ENCODE measurements at places on chromosomes 12 and 14.

DNA sequence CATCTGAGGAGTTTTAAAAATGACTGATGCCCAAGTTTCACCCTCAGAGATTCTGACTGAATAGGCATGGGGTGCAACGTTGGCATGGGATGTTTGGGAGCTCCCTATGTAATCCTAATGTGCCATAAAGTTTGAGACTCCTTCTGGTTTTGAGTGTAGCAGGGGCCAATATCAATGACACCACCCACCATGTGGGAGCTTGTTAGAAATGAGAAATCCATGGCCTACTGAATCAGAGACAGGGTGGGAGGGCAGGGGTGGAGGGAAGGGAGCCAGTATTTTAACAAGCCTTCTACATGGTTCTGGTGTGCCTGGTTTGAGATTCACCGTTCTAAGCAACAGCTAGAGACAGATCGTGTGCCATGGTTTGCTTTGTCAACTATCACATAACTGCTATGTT lies 46.1 kb downstream of the VCPKMT start:
- no peak for DNase-seq

DNA sequence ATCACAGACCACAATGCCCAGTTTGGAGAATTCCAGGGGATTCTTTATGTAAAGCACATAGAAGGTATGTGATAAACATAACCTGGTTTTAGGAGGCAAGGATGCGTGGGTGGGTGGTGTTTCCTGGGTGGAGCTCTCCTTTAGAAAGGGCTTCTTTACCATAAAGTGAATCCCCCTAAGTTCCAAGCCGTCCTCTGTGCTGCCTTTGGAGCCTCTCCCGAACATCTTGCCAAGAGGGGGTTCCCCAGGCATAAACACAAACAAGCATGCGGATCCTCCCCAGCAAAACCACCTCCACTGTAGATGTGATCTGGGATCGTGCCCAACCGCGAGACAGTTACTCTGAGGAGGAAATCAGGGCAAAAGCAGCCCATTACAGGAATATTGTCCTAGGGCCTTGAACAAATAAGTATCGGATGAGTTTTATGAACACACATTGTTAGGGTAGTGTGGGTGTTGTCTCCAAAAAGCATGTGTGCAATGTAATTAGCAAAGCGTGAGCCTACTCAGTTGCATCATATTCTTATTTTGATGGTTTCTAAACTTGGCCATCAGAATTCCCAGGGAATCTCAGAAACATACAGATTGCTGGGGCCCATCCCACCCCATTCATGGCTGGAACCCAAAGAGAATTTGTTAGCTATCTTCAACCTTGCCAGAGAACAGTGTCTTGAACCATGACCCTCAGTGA lies 48.8 kb upstream of the CORO1C start:
- no peak for DNase-seq

- DNase-seq: no peak
These were observed 95.6 kb upstream of the E2F7 start for GRCh38 chr12:77160931-77161330.

DNA sequence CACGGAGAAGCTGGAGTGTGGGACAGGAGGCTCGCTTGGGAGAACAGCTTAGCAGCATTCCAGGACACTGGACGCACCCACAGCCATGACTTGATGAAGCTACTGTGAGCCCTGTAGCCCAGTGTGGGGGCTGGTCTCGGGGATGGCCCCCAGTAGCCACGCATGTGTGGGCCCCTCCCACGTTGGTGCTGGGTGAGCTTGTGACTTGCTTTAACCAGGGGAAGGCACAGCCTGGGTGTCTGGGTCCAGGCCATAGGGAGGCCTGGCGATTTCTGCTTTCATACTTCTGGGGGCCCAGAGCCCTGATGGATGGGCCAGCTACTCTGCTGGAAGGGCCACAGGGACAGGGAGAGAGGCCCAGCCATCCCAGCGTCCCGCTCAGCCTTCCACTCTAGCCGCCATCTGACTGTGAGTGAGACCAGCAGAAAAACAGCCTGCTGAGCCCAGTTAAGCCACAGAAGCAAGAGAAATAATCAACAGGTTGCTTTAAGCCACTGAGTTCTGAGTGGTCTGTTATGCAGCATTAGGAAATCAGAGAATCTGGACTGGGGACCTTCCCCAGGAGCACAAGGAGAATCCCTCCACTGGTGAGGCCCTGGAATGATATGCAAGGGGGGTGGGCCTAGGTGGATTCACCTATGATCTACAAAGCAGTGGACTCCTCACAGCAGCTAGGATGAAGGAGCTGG lies 16.1 kb downstream of the DIO3 start:
- no peak for DNase-seq

DNA sequence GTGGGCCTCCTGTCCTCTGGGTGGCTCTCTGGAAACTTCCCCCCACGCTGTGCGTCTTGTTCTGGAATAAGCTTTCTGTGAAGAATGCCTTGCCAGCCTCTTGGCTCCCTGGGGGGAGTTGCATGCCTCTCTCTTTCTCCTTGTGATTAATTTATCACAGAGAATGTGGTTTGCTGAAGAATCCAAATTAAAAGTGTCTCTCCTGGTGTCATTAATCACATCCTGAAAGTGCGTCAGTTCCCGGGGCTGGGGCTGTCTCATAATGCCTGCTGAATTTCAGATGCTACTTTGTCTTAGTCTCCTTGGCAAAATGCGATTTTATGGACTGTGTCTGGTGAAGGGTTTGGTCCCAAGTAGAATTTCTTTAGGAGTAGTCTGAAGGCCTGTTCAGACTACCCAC lies 787.7 kb upstream of the TMEM132C start:
- DNase-seq: no peak

DNA sequence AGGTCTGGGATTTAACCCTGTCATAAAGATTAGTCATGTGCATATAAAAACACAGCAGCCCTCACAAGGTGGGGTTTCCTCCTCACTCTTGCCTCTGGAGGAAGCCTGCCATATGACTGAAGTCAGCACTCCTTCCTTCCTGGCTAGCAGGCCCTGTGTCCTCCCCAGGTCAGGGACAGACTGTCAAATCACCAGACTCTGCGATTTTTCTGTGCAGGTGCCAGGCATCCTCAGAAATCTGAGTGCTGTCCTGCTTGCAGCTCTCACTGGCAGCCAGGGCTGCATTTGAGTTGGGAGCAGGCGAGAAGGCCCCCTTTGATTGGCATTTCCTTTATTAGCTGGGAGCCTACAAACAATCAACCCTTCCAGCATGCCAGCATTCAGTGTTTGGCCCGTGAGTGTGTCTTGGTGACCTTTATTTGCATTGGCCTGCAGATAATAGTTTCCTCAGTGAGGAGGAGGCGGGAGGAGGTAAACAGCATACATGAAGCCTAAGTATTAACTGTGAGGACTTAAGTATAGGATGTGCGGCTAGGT lies 183.8 kb upstream of the ARHGAP5 start:
- peak; percentile 29 for DNase-seq

DNA sequence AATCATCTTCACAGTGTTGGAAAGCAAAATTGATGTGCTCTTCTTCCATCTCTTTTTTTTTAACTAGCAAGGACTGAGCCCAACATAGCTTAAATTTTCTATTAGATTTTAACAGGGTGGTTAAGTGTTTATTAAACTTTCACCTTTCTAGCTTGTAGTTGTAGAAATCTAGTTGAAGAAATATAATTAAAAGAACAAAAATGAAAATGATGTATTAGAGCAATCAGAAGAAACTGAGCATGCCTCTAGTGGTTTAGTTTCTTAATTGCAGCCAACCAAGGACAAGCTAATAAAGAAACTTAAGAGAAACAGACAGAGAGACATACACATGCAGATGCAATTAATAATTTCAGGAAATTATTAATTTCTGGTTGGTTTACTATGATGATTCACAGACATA lies 673.0 kb upstream of the LMO3 start:
- no peak for DNase-seq

DNA sequence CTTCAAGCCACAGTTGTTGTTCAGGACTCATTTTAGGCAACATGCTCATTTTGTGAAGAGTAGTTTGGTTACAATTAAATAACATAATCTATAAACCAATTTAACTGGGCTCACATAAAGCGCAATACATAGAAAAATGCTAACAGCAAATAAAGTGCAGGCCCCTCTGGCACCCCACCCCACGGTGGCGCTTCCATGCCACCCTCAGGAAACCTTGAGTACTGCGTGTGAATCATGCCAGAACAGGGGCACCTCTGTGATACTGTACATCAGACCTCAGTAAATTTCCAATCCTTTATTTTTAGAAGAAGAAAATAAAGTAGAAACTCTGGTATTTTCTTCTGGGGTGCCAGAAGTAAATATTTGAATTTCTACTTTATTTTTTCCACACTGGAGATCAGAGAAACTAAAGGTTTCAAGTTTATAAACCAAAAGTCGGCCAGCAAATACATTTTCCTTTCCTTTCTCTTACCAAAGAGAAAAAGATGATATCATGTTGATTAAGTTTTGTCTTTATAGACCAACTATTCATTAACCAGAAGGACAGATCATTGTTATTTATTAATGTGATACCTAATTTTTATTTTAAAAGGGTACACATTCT lies 316.8 kb downstream of the PAWR start:
- DNase-seq: no peak

DNA sequence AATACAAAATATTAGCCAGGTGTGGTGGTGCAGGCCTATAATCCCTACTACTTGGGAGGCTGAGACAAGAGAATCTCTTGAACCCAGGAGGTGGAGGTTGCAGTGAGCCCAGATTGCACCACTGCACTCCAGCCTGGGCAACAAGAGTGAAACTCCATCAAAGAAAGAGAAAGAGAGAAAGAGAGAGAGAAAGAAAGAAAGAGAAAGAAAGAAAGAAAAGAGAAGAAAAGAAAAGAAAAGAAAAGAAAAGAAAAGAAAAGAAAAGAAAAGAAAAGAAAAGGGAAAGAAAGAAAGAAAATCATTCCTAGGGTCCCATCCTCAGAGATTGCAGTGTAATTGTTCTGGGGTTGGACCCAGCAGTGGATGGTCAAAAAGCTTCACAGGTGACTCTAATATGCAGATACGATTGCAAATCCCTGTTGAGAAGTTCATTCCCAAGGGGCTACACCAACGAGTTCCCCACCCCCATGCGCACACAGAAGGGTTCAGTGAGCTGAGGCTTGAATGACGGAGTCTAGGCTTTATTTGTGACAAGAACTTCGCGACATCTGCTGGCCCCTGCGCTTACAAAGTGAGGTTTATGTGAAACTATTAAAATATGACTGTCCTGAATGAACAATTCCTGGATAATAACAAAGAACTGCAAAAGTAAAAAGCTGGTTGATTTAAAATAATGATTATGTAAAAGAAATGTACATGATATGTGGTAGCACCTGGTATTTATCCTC lies 17.4 kb upstream of the RNASE12 start:
- DNase-seq: no peak

DNA sequence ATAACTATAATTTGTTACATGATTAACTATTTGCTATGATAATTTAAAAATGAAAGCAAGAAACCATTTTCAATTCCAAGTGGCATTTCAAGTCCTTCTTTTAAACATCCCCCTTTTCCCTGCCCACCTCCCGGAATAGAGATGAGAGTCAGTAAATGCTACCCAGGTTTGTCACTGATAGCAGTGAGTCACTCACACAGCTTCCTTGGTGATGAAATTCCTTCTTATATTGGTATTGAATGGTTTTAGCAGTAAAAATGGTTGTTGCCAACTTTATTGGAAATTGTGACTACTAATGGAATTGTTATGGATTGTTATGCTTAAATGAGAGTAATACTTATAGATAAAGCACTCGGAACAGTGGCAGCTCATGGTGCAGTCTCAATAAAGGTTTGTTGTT lies 90.5 kb downstream of the PPM1A start:
- no peak for DNase-seq

DNA sequence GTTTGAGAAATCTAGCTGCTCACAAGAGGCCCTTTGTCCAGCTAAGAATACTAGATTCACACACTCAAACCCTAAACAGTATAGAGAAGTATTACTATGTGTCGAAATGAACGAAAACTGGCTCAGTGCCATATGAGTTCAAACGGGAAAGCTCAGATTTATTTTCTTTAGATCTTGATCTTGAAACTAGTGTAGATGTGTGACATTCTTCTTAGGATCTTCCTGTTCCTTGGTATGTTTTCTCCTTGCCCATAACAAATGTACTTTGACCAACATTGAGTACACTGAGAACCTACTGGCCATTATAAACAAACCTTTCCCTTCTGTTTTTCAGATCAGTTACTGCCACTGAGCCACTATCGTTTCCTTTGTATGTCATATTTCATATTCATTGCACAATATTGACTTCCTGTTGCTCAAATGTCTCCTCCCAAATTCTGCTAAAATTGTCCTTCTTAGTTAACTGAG lies 21.3 kb downstream of the MYBPC1 start:
- DNase-seq: peak; percentile 20

DNA sequence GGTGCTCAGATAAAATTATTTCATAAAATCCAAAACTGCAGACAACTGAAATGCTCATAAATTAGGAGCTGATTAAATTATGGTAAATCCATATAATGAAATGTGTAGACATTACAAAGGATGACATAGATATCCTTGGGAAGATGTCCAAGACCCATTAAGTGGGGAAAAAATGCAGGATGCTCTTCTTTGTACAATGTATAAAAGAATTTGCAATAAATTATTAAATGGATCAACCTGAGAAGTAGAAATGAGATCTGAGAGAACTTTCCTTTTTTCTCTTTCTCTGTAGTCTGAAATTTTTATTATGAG lies 336.4 kb upstream of the E2F7 start:
- DNase-seq: no peak

DNA sequence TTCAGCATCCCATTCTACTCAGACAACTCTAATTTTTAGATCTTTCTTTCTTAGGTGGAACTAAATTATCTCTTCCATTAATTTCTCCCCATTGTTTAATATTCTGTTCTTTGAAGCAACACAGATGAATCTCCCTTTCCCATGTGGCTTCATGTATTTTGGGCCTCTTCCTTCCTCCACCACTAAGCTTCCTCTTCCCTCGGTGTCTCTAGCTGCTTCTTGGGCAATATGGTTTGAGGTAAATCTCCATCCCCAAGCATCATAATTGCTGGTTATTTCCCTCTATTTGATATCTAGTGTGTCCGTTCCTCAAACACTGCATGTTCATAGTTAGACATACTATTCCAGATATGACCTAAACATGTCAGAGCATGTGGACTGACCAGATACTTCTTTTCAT lies 119.2 kb downstream of the PELI2 start:
- no peak for DNase-seq

DNA sequence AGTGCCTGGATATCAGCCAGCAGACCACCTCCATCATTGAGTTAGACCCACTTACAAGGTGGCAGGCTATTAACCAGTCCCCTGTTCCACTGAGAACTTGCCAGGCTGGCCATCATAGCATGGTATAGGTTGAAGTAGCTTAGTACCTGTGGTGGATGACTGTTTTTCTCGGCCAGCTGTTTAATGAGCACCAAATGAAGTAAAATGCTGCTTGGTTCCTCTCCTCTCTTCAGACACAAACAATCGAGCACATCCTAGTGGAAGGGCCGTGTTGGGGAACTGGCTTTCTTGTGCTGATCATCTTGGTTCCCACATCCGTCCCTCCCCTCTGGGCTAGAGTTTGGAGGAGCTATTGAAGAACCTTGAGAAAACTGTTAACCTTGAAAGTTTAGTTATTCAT lies 486.2 kb downstream of the RAD51B start:
- DNase-seq: no peak

DNA sequence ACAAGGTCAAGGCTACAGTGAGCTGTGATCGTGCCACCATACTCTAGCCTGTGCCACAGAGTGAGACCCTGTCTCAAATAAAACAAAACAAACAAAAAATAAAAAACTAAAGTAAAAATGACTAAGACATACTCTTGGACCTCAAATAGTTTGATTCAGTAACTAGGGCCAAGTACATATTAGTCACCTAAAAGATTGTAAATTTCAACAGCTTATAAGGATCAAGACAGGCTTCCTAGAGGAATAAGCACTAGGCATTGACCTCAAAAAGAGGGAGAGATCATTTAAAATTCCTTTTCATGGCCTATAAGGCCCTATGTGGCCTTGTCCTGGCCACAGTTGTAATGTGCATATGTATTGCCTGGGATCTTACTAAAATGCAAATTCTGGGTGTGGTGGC lies 46.0 kb upstream of the CHST11 start:
- DNase-seq: no peak
